ENCODE measurements at places on chromosomes 5 and 9. TPM values are rescaled to one million over a fixed set of nuclear protein-coding genes. Genes with fewer than 3 reads are reported as not detected.

C9orf153 gene
- 0.14 TPM for total RNA-seq

HAND1 gene
- total RNA-seq: 0.23 TPM

WDR38 gene
- total RNA-seq: not detected

TAF11L12 gene
- total RNA-seq: not detected

PTGER4 gene
- 3.3 TPM for total RNA-seq

Data from A549 treated with ZK216348 at 1 μM for 4 hours (cell line).